ENCODE measurements at places on chromosomes 1 and 21.

GRCh38 chr1:20125100-20125499, 5.8 kb upstream of the PLA2G2D start:
- DNase-seq, result no peak

GRCh38 chr1:10897321-10897980, 101.0 kb upstream of the CASZ1 start:
- DNase-seq, result no peak

DNA sequence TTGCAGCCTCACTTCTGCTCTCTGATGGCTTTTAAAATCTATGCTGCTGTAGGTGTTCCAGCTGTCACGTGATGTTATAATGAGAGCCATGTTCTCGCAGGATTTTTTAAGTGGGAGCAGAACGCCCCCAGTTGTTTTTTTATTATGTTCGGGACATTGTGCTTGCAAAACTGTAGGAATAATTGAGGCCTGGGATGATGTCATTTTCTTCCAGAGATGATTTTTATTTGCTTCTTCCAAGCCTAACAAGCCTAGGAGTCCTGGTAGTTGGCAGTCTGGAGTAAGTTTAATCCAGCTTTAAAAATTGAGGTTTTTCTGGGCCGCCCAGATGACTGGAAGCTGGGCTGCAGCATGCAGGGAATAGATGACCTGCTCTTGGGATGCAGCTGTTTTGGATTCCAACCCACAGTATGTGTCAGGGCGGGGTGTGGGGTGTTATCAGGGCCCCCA, 34.6 kb upstream of the CHIT1 start:
- DNase-seq, result no peak

GRCh38 chr21:30719401-30719800, 824 bp upstream of the KRTAP21-3 start:
- no peak for DNase-seq

DNA sequence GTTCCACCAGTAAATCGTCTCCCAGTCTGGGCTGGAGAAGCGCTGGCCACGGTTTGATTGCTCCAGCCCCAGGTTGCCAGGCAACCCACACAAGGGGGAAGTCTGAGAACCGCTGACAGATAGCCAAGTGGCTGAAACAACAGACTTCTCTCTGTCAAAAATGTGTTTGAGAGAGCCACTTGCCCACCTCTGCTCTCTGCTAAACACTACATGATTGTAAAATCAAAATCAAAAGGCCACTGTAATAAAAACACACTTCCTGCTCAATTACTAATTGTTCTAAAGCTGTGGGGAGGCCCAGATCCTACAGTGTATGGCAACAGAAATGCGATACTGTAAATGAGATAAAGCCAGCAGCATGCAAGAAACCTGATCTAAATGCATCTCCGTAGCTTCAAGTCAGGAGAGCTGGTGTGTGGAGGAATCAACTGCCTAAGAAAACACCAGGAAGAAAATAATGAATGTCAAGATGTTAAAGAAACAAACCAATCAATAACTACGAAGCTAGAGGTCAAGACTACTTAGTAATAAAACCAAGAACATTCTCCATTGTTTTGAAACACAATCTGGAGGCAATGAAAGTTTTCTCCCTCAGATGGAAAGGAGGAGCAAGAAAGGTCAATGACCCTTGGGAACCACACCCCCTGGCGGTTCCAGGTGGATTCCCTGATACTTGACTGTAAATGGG, 121.2 kb downstream of the SLC45A1 start:
- DNase-seq, result peak; percentile 95

GRCh38 chr1:199242147-199242546, 603.3 kb downstream of the PTPRC start:
- no peak for DNase-seq

DNA sequence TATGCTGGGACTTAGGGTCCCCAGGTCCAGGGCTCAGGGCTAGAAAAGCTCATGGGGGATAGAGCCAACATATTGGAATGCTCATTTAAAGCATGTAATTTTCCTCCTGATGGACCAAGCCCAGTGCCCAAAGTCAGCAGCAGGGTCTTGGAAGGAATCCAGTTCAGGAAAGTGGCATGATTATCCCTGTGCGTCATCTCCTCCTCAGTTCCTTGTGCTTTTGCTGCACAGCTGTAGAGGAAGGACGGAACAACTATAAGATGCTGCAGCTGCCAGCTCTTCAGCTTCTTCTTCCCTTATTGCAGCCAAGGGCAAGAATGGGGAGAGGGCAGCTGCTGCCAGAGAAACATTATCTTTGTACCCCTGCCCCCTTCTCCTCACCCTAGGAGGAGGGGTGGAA, 58.4 kb downstream of the OVGP1 start:
- DNase-seq, result no peak

DNA sequence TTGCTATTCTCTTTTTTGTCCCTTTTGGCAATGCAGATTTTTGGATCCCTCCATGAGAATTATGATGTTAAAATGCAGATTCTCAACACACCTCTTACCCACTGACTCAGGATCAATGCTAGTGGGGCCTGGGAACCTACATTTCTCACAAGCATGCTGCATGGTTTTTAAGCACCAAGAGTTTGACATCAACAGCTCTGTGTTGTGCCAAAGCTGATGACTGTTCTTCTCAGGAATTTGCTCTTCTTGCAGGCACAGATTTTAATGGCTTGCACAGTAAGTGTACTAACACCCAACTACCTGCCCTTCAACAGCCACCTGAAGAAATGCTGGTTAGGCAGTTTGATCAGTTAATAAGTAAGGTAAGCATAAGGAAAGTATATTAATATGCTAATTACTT, 468.7 kb downstream of the PTBP2 start:
- peak; percentile 12 for DNase-seq

- DNase-seq, result no peak
Observed at GRCh38 chr21:25970254-25970930, 200.2 kb downstream of the APP start.

DNA sequence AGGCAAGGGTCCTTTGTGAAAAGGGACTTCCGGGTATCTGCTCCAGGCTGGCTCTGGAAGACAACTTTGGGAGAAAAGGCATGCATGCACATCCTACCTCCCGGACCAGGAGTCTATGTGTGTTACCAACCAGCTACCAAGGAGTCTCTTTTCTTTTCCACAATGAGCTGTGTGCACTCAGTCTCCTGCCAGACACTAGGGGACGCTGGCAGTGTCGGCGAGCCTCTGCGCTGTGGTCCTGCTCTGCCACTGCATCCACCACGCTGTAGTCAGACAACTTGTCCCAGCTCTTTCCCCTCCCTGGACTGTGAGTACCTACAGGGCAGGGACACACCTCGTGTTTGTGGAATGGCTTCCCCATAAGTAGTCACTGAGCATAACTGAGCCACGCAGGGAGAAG, 5.1 kb upstream of the SSR2 start:
- peak; percentile 82 for DNase-seq

DNA sequence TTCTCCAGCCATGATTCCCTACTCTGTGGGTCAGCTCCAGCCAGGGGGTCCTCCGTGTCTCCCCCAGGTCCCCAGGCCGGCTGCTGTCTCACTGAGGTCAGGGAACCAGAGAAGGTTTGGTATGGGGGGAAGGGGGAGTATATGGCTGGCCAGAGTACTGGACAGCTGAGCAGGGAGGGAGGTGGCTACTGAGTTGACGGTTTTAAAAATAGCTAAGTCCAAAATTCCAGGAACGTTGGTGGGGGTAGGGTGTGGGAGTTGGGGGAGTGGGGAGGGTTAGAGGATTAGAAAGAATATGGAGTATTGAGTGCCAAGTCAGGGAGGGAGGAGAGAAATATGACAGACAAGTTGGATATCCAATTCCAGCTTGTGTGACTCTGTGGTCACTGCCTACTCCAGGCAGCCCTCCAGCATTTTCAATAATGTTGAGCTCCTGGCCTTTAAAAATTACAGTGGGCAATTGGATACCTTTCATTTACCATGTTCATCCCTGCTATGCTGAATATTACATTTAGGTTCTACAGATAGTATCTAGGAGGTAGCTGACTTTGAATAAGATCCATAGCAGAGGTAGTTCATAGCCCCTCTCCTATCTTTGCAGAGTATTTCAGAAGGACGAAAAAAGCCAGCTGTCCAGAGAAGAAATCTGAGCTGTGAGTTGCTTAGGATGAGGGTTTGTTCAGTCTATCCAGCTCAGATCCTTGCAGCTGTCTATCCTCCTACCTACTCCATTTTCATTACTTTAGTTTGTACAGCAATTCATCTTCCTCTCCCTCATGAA, at the start of gene HJV:
TSS of gene HJV (minus strand) at position 114 of the 781 bp plus-strand sequence. CDS start 1,504 bp downstream, outside the sequence.
- DNase-seq, result no peak

GRCh38 chr21:15088488-15088887, 23.7 kb upstream of the NRIP1 start:
- DNase-seq, result no peak

DNA sequence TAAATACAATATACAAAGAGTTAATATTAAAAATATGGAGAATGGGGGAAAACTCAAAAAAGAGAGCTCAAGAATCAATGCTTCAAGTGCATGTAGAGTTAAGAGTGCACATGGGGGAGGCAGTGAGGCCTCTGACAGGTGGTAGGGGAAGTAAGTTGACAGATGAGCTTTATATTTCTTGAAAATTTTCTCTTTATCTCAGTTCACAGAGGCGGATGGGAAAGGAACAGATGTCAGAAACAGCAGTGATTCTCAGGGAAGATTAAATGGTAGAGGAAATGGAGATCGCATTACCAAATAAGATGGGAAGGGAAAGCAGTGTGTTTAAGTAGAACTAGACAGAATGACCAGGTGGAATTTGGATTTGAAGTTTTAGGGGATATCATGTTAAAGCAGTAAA, 200.1 kb upstream of the C1orf105 start:
- no peak for DNase-seq

DNA sequence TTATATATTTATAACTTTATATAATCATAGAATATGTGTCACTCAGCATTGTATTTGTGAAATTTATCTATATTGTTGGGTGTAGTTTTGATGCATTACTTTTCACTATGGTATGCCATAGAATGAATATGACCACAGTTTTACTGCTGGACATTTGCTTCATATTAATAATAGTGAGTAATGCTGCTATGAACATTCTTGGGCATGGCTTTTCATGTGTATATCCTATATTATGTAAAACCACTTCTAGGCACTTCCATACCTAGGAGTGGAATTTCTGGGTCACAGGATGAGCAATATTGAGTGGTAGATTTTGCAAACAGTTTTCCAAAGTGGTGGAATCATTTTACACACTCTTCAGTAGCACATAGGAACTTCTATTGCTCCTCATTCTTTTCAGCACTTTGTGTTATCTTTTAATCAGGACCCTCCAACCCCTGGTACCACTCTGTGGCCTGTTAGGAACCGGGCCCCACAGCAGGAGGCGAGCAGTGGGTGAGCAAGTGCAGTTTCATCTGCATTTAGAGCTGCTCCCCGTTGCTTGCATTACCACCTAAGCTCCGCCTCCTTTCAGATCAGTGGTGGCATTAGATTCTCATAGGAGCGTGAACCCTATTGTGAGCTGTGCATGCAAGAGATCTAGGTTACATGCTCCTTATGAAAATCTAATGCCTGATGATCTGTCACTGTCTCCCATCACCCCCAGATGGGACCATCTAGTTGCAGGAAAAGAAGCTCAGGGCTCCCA, 56.0 kb upstream of the CNIH3 start:
- DNase-seq, result no peak

DNA sequence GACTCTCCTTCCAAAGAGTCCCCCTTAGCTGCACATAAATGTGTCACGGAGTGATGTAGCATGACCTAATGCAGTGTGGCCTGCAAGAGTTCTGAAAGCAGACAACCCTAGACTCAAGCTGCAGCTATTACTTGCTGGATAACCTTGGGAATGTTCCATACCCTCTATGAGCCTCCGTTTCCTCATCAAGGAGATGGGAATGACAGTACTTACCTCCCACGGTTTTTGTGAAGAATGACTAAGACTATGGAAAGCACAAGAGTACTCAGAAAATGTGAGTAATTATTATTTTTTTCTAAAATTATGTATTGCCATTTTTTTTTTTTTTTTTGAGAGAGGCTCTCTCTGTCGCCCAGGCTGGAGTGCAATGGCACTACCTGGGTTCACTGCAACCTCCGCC, 3.0 kb downstream of the TTC39A start:
- DNase-seq, result no peak

DNA sequence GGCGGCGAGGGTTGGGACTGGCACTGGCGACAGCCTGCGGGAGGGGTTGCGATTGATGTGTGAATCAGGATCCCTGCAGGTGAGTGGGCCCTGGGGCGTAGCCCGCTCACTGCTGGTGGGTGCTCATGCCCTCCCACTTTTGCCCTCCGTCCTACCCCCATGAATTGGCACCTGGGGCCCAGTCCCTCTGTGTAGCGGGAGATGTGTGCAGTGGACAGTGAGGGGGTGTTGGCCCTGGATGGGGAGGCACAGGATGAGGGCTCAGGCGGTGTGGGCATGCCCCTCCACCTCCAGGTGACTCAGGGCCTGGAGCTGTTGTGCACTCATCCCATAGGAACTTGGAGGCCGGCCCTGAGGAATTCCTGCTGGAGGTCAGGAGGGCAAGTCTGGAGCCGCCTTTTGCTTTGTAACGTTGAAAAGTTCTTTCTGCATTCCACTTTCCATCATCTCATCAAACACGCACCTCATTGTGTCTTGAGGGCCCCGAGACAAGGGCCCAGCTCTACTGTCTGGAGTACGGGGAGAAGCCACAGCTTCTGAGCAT, 3.0 kb downstream of the PEAR1 start:
- DNase-seq, result peak; percentile 93

- DNase-seq, result no peak
Observed at GRCh38 chr1:177546346-177546745, 375.6 kb downstream of the BRINP2 start.

- DNase-seq, result no peak
Observed at GRCh38 chr21:44353191-44353970, at the start of gene TRPM2. TSS of gene TRPM2 (plus strand) at chr21:44353621. CDS start at chr21:44353701, 80 bp downstream.

GRCh38 chr1:155761736-155762405, 73.0 kb downstream of the DAP3 start:
- DNase-seq, result no peak

GRCh38 chr1:224804220-224804619, 125.3 kb upstream of the DNAH14 start:
- DNase-seq, result no peak

- DNase-seq, result no peak
Observed at GRCh38 chr1:22629886-22630285, 6.5 kb upstream of the C1QA start.

- peak; percentile 82 for DNase-seq
Observed at GRCh38 chr1:44377925-44378784, 23.1 kb upstream of the ERI3 start.

- DNase-seq, result no peak
Observed at GRCh38 chr1:56531624-56532349, 47.6 kb downstream of the PLPP3 start.

GRCh38 chr1:147079400-147080005, 92.8 kb downstream of the PRKAB2 start:
- no peak for DNase-seq
